ENCODE measurements at places on chromosomes 1 and 21. TPM values are rescaled to one million over a fixed set of nuclear protein-coding genes. Genes with fewer than 3 reads are reported as not detected.

GRCh38 chr21:34732388-34732821 is 63.6 kb downstream of the CLIC6 start:
- no peaks in the 10 kb centered on the region for H3K4me1 ChIP-seq
- H3K27me3 ChIP-seq: no peaks in the 10 kb centered on the region
- no peaks in the 10 kb centered on the region for H3K36me3 ChIP-seq
- no peak overlapping the region for H3K27ac ChIP-seq

GRCh38 chr1:15680131-15680530 is 4.0 kb upstream of the PLEKHM2 start:
- H3K27ac ChIP-seq: no peak overlapping the region
- no peaks in the 10 kb centered on the region for H3K36me3 ChIP-seq
- H3K4me3 ChIP-seq: no peak overlapping the region
- no peak for DNase-seq
- no peaks in the 10 kb centered on the region for H3K27me3 ChIP-seq
- H3K4me1 ChIP-seq: peaks cover 12% of the 10 kb centered on the region

DNA sequence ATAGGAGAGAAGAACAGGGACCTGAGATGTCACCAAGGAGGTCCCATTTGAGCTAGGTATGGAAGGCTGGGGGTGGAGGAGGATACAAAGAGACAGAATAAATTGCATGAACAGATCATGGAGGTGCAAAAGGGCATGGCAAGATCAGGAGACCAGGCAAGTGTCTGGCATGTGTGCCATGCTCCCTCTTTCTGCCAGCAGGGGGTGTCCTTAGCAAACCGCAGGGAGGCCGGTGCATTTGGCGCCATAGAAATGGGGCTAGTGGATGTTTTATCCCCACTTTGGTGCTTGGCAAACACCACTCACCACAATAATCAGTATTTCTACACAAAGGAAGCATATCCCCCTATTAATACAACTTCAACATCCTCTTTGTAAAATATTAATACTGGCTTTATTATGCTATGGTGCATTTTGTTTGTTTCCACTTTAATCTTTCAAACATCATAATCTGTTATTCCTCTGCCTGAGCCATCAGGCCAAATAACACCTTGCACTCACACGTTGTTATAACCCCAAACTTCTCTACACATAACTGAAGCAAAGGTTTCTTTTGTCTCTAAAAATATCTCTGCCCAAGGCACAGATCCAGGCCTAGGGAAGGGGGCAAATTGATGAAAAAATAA is 25.9 kb downstream of the S100A6 start:
- H3K27ac ChIP-seq: no peak overlapping the region
- H3K4me1 ChIP-seq: peaks cover 15% of the 10 kb centered on the region
- peak; percentile 77 for DNase-seq

DNA sequence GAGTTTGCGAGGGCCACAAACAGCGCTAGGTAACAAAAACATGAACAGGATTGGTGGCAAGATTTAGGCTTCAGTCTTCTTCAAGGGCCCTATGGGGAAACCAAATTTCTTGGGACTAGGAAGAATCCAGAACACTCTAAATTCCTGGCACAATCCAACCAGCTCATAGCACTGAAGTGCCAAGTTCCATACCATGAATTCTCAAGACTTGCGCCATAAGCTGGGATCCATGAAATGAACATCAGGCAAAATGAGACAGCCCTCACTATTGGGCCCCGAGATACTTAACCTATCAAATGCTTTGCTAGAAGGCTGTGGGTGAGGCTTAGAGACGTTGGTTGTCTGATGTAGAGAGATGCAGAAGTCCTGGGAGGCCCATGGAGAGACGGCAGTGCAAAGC is 322.1 kb downstream of the PAPPA2 start:
- DNase-seq: no peak
- no peak overlapping the region for H3K27ac ChIP-seq
- no peaks in the 10 kb centered on the region for H3K36me3 ChIP-seq
- H3K4me3 ChIP-seq: no peak overlapping the region
- H3K27me3 ChIP-seq: no peaks in the 10 kb centered on the region

GRCh38 chr1:6976044-6976375 is 190.8 kb downstream of the CAMTA1 start:
- H3K27me3 ChIP-seq: no peaks in the 10 kb centered on the region
- H3K36me3 ChIP-seq: no peaks in the 10 kb centered on the region
- no peak for DNase-seq
- H3K4me3 ChIP-seq: no peak overlapping the region

DNA sequence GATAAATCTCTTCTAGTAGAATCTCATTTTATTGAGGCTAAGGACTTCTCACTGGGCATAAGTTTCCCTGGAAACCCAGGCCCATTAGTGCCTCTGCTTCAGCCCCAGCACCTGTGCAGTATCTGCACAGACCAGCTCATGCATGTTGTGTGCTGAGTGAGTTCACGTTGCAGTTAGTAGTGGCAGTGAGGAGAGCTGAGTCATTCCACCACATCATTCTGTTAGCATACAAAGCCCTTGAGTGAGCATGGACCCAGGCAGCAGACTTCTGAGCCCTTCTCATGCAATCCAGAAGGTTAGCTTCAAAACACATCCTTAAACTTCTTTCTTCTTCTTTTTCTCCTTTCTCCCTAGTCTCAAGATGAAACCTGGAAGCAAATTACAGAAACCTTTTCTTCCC is 45.8 kb upstream of the NTPCR start:
- H3K4me1 ChIP-seq: peaks cover 16% of the 10 kb centered on the region
- H3K4me3 ChIP-seq: no peak overlapping the region
- H3K27me3 ChIP-seq: no peaks in the 10 kb centered on the region

GRCh38 chr1:35532497-35533223 is 24.5 kb downstream of the KIAA0319L start:
- H3K36me3 ChIP-seq: peaks cover 4% of the 10 kb centered on the region
- no peaks in the 10 kb centered on the region for H3K27me3 ChIP-seq
- no peak for DNase-seq
- H3K4me3 ChIP-seq: no peak overlapping the region
- peaks cover 14% of the 10 kb centered on the region for H3K4me1 ChIP-seq

Gene SERTAD4
- 0.60 TPM for total RNA-seq

Gene TINAGL1
- total RNA-seq: 229 TPM

Gene B3GALT5
- 33.4 TPM for total RNA-seq

Gene B3GALNT2
- 39.4 TPM for total RNA-seq

Gene CDA
- total RNA-seq: 50.5 TPM

Gene NUF2
- not detected for total RNA-seq

Gene TSPAN2
- total RNA-seq: 12.0 TPM

Gene EPHA10
- total RNA-seq: 94.3 TPM

Gene ZNF593OS
- total RNA-seq: not detected

All from transverse colon (tissue), 4 donors.